Fibroblast of lung (primary cell): ENCODE measurements at places on chromosomes 5 and 9.

GRCh38 chr9:33661176-33661575 lies 134.2 kb upstream of the PRSS3 start:
- peak; percentile 61 for DNase-seq

GRCh38 chr5:15850939-15851341 lies 328.7 kb downstream of the MARCHF11 start:
- DNase-seq, result no peak

DNA sequence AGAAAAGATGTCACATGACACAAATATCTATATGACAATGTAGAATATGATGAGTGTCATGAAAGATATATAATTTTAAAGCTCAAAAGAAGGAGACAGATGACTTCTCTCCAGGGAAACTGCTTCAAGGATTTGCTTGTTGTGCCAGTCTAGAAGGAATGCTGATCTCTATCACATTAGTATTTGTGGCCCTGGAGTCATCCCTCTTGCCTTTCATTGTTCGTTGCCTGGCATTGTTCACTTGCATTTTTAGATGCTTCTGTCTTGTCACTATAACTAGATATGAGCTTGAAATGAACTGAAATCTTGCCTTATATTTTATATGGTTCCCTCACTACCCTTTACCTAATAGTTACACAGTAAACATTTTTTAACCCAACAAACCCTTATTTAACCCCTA lies 207.5 kb downstream of the ZNF608 start:
- no peak for DNase-seq

- no peak for DNase-seq
Measured at GRCh38 chr5:109936996-109937395, 247.3 kb downstream of the MAN2A1 start.

DNA sequence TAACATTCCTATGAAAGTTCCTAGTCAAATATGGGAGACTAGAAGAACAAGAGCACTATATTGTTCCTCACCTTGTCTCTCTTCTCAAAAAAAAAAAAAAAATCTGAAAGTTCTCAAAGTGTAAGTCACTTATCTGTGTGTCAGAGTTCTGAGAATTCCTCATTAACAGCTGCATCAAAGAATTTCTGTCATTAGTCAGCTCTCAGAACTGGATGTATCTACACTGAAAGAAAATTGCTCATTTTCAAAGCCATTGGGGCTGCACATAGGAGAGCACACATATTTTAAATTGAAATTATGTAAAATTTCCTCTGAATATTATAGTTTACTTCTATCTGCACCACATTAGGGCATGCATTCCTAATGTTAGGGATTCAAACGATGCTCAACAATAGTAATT lies 99.5 kb upstream of the FTMT start:
- no peak for DNase-seq

DNA sequence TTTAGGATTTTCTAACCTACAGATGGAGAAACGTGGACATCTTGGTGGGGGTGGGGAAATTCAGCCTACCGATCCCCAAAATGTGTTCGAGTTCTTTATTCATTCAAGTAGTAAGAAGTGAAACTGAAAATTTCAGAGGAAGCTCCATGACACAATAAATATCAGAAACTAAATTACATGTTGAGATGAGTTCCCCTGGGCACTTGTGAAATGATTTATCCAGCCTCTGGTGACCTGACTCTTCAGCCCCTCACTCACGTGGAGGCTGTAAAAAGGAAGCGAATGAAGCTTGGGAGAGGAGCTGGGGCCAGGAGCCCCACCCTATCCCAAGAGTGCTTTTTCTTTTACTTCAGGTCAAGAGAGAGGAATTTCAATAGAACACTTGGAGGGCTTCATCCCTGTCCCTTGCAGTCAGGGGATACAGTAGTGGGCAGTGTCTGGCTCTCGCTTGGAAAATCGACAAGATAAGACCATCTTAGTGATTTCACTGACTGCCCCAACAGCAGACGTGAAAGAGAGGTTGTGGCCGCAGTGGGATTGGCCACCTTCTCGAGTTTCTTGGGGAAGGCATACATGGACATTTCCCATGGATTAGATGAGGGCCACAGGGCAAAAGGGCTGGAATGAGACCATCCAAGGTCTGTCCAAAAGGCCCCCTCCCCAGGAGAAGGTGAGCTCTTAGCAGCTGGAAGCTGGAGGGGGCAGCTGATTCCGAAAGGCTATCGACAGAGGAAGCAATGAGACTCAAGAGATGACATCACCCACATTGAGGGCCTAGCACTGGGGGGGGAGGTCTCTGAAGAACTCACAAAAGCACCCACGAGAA lies 76.8 kb upstream of the SH3PXD2B start:
- DNase-seq, result no peak

DNA sequence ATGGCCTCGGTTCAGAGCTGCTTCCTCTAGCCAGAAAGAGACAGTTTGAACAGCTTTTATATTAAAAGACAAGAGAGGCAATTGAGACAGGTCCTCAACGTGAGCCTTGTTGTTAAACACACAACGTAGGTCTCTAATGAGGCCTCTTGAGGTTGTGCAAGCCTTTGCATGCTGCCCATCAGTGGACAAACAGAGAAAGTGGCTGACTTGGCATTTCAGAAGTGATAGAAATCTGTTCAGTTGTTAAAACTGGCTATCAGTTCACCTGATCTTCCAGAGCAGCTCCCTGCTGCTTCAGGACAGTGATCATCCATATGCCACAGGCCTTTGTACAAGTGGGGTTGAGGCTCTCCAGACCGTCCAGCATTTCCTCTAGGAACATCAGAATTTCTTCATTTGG lies 58.8 kb downstream of the MROH2B start:
- no peak for DNase-seq

- DNase-seq, result peak; percentile 51
Measured at GRCh38 chr9:81529556-81530193, 159.7 kb downstream of the TLE1 start.

DNA sequence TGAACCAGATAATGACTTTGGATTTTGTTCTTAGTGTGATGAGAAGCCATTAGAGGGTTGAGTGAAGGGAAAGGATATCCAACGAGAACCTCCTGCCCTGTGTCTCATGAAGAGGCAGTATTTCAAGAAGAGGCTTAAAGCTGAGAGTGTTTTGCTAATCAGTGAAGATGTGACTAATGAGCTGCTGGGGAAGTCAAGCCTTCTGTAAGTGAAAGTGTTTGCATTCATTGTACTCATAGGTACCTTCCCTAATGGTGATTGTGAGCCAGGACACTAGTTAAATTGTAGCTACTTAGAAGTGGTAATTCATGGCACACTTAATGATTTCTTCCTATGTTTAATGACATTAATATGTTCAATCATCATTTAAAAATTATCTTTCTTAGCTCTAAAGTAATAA lies 23.7 kb downstream of the PIP5K1B start:
- no peak for DNase-seq

GRCh38 chr5:60340965-60341471 lies 358.9 kb downstream of the DEPDC1B start:
- DNase-seq, result no peak

DNA sequence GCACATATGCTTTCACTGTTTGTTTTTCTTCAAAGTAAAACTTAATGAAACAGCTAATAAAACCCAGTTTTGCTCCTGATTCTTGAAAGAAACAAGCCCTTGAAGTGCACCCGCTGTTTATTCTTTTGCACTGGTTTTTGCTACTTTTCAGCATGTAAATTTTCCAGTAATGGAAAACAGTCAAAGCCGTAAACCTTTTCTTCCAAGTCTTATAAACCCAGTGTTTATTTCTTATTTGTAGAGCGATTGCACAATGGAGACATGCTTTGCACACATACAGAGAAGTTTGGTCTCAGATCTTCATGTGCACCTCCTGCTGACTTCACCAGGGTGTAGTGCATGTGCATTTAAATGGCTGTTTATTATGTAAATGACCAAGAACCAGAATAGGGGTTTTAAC lies 51.8 kb downstream of the ATG10 start:
- DNase-seq, result peak; percentile 67

GRCh38 chr5:177609076-177610059 lies 9.4 kb downstream of the B4GALT7 start:
- no peak for DNase-seq

GRCh38 chr5:74099538-74100267 lies 473.7 kb downstream of the ARHGEF28 start:
- DNase-seq, result no peak

- no peak for DNase-seq
Measured at GRCh38 chr5:43638546-43638945, 35.6 kb downstream of the NNT start.

GRCh38 chr9:13429301-13430190 lies 150.1 kb upstream of the MPDZ start:
- no peak for DNase-seq

DNA sequence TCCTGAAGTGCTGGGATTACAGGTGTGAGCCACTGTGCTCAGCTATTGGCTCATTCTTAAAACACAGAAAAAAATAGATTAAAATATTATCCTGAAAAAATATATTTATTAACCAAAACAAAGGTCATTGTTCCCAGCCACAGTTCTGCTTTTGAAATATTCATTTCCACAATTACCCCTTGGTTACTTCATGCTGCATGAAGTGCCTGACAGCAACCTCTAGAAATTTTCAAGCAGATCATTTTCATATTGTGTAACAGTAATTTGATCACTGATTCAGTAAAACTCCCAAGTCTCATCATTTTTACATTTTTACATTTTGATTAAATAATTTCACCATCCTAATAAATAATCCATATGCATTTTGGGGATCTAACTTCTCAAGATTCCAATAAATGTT lies 18.8 kb upstream of the GNAQ start:
- no peak for DNase-seq

DNA sequence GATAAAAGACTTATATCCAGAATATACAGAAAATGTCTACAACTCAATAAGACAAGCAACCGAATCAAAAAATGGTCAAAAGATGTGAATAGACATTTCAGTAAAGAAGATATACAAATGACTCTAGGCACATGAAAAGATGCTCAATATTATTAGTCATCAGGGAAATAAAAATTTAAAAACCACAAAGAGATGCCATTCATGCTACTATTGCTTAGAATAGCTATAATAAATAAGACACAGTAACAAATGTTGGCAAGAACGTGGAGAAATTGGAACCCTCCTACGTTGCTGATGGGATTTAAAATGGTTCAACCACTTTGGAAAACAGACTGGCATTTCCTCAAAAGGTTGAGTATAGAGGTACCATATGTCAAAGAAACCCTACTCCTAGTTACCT lies 39.8 kb downstream of the POLK start:
- DNase-seq, result peak; percentile 72

GRCh38 chr5:153880106-153880505 lies 158.6 kb downstream of the FAM114A2 start:
- no peak for DNase-seq

GRCh38 chr5:6745706-6746222 lies 32.5 kb downstream of the TENT4A start:
- peak; percentile 54 for DNase-seq

DNA sequence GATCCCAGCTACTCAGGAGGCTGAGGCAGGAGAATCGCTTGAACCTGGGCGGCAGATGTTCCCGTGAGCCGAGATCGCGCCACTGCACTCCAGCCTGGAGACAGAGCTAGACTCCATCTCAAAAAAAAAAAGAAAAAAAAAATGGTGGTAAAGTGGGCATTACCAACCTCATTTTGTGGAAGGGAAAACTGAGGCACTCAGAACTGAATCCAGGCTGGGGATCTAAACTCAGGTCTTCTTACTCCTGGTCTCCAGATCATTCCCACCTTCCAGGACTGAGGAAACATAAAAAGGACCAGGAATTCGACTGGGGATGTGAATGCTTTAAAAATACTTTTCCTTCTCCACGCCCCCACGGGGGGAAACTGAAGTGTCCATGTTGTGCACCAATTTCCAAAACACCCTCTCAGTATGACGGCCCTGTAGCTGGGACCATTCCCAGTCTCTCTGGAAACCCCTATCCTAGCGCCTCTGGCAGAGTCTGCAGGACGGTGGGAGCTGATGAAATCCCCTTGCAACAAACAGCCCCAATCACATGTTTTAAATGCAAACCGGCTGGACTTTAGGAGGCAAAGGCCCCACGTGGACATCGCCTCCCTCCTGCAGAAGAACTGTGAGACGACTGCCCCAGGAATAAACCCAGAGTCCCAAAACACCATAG lies 8.9 kb upstream of the AKNA start:
- DNase-seq, result peak; percentile 97

DNA sequence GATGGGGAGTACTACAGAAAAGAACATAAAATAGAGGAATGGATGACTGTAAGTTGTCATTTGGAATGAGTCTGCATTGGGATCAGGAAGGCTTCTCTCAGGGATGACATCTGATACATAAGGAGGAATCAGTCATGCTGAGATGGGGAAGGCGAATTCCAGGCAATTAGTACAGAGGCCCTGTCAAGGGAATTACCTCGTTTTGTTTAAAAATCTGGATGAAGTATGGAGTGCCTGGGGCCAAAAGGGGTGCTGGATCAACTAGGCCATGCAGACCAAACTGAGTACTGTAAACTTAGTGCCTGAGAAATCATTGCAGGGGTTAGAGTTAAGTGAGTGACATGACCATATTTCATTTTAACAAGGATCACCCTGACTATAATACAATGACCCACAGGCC lies 30.5 kb downstream of the JAKMIP2 start:
- DNase-seq, result no peak

GRCh38 chr9:95373782-95374487 lies 56.4 kb upstream of the FANCC start:
- no peak for DNase-seq

- no peak for DNase-seq
Measured at GRCh38 chr9:120343416-120343815, 236.6 kb downstream of the CDK5RAP2 start.

- peak; percentile 64 for DNase-seq
Measured at GRCh38 chr5:111953351-111954127, 196.5 kb upstream of the NREP start.

DNA sequence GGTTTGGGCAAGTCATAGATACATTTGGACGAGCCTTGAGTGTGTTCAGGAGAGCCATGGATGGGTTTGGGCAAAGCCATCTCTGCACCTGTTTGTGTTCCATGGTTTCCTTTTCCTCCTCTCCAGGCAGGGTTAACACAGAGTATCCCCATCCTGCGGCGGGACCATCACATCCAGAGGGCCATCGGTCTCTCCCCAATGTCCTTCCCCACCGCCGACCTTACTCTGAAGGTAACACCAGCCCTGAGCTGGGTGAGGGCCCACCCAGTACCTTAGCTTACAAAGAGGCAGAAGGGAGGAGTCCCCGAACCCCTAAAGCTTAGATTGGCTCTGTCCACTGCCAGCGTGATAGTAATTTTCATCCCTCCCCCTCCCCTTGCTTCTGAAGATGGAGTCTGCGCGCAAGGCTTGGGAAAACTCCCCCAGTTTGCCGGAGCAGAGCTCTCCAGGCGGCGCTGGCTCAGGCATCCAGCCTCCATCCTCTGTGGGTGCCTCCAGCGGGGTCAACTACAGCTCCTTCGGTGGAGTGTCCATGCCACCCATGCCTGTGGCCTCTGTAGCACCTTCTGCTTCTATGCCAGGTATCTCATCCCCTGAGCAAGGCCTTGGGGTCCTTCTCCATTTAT lies 18.0 kb upstream of the POMT1 start:
- DNase-seq, result no peak

DNA sequence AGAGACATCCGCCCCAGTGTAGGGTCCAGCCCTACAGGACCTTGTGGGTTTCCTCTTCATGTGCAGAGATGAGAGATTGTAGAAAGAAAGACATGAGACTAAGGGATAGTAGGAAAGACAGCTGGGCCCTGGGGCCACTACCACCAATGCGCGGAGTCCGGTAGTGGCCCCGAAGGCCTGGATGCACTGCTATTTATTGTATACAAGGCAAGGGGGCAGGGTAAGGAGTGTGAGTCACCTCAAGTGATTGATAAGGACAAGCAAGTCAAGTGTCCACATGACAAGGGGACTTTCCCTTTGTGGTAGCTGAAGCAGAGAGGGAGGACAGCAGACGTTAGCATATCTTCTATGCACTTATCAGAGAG lies 6.2 kb upstream of the TMEM141 start:
- DNase-seq, result no peak

- no peak for DNase-seq
Measured at GRCh38 chr9:28848671-28849070, 1275.4 kb upstream of the C9orf72 start.
